Fibroblast of skin of back (primary cell): ENCODE measurements at places on chromosomes 5 and 9.

- DNase-seq: no peak
Observed at GRCh38 chr9:35834260-35835215, 5.5 kb downstream of the TMEM8B start.

DNA sequence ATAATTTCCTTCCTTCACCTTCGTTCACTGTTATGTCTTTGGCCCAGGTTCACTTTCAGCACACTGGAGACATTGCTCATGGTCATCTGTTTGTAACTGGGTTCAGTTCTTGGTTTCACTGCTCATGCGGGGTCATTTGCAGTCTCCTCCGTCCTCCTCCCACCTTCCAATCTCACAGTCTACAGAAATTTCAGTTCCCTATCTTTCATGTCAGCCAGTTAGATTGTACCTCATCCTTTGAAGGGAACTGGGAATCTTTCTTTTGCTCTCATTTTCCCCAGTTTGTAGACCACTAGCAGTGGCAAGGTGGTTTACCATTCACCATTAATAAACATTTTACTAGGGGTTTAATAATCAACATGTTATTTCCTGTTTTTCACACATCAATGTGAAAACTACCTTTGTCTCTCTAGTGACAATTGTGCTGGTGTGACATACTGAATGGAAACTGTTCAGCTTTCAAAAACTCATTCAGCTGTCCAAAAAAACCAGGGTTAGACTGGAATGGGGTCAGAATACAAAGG lies 100.9 kb upstream of the IL6ST start:
- no peak for DNase-seq

- no peak for DNase-seq
Observed at GRCh38 chr5:53927668-53928247, 367.3 kb downstream of the NDUFS4 start.

DNA sequence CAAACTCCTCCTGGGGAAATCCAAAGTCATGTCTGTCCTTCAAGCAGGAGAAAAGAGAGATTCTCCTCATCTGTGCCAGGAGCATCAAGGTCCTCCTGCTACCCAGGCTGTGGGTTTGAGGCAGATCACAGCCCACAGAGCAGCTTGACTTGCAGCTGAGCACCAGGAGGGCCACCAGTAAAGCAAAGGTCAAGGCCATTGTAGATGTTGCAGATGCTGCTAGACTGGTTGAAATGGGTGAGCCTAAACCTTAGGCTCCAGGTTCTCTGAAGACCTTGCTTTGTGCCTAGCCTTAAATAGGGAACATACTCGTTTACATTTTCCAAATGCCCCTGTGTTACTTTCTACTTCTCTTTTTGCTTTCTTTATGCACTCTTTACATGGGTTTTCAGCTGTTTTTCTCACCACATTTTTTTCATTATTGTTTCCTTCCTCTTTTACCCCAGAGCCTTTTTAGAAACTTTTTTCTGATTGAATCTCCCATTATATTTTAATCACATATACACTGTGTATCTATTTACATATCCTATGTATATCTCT lies at the start of gene IFNA2:
TSS of gene IFNA2 (minus strand) at position 268 of the 540 bp plus-strand sequence. CDS start at position 199, 69 bp downstream.
- no peak for DNase-seq

DNA sequence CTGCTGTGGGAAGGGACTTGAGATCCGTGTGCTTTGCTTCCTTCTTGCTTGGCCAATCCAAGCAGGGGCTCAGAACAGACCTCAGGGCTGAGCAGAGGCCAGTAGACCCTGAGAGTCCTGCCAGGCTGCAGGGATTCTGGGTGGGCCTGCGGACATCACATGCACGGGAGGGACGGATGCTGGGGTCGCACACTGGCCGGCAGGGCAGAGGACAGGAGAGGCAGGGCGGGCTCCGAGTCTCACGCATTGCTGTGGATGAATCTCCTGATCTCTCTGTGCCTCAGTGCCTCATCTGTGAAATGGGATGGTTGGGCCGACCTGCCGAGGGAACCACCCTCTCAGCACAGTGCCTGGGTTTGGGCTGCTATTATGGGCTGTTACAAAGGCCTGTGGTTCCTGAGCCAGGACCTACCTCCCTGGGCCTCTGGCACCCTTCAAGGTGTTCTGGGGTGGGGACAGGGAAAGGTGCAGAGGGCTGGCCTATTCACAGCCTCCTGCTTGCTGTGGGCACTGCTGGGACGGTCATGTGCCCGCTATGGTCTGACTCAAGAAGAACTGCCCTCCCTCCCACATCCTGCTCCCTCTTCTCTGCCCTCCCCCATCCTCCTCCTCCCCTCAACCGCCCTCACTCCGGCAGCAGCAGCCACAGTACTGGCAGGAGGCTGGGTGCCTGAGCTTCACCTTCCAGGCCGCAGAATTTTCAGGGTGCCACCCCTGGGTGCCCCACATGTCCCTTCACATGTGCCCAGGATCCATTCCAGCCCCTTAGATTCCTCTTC lies 43.3 kb downstream of the NCS1 start:
- peak; percentile 60 for DNase-seq

GRCh38 chr5:67198917-67199316 lies 2.3 kb upstream of the CD180 start:
- no peak for DNase-seq

- peak; percentile 99 for DNase-seq
Observed at GRCh38 chr9:116951588-116952435, 264.7 kb downstream of the TRIM32 start.

- peak; percentile 73 for DNase-seq
Observed at GRCh38 chr5:181188700-181189362, 16.2 kb downstream of the TRIM7 start.

GRCh38 chr9:95721061-95721531 lies 154.4 kb upstream of the ERCC6L2 start:
- DNase-seq: peak; percentile 9

DNA sequence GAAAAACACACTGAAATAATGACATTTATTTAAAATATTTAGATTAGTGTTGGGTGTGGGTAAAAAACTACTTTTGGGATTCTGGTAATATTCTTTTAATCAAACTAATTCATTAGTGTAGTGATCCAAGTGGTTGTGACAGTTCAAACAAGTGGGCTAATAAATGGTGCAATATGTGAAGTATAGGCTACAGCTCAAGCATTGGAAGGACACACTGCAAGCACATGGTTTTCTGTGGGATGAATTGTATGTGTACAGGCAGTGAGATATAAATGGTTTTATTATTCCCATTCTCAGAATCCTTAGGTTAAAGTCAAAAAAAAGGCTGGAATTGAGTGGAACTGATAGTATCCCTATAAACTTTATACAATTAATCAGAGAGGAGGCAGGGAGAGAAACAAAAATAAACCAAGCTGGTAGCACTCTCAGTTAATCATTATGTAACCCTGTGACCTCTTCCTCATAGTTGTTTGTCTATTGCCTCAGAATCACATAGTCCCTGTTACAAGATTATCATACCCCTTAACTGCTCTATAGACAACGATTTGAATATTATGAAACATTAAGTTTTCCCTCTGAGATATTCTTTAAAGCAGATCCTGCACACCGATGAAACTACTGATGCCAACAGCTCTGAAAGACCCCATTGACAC lies 1755.4 kb upstream of the ACO1 start:
- no peak for DNase-seq

DNA sequence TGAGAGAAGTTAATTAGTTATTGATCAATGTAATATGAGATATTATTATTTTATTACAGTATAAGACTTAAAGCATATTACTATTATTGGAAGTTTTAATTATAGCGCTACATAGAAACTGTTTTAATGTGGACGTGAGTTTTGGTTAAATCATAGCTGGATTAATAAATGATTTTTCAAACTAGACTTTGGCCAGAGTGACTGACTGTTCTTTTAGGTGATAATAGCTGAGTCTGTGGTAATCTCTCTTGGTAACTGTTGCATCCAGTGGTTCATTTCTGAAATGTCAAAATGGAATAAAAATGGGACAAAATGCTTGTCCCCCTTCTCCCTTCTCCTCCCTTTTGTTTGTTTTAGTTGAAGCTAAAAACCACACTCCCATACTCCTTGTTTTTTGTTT lies 28.1 kb downstream of the ANKHD1 start:
- DNase-seq: no peak

DNA sequence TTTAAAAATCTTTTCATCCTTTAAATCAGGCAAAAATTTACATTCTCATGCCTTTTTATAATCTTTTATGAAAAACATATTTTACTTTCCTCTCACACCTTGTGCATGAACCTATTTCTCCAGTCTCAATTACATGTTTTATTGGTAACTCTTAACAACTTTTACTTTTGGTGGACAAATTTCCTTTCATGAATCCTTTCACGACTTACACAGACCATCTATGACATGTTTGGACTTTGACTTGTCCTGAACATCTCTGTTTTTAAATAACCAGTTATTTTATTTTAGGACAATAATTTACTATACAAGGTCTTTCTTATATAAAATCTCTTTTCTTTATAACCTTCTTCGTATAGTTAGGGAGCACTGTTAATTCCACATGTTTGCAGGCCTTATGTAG lies 26.5 kb upstream of the MTMR12 start:
- DNase-seq: peak; percentile 28

- DNase-seq: peak; percentile 78
Observed at GRCh38 chr5:142671801-142672200, 14.1 kb downstream of the FGF1 start.

DNA sequence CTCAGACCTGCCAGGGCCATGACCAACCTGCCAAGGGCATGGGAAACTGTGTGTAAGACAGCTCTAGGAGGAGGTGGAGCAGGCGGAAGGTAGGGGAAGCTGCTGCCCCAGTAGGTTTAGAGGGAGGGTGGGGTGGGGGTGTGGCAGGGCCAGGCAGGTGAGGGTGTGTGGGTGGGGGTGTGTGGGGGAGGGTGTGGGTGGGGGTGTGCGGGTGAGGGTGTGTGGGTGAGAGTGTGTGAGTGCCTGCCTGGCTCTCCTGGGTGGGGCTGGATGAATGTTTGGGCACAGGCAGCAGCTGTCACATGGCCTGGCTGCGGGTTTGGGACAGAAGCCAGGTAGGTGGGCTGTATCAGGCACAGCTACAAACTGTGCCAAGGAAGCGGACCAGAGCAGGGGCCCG lies 8.8 kb upstream of the N4BP3 start:
- DNase-seq: no peak

GRCh38 chr9:20610591-20610990 lies 11.7 kb downstream of the MLLT3 start:
- DNase-seq: no peak

DNA sequence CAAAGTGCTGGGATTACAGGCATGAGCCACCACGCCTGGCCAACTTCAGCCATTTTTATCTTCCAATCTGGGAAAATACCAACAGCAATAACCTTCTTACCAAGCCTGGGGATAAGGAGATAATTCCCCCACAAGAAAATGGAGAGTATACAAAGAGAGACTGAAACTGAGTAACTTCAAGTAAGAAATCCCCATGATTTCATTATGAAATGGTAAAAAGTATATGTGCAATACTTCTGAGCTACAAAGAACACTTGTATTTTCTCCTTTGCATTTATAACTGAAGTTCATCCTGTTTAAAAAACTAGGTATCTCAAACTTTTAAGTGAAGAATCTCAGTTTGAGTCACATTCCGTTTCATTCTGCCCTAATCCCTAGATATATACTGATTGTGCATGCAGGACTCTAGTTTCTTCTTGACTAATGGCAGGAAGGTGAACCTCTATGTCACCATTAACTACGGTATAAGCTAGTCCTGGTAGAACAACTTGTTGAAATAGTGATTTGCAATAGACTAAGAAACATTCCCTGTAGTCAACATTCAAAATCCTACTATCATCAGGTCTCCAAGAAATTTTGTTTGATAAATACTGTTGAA lies 2071.4 kb downstream of the MAT2B start:
- DNase-seq: no peak

GRCh38 chr5:133936651-133937015 lies 31.8 kb downstream of the C5orf15 start:
- DNase-seq: no peak

DNA sequence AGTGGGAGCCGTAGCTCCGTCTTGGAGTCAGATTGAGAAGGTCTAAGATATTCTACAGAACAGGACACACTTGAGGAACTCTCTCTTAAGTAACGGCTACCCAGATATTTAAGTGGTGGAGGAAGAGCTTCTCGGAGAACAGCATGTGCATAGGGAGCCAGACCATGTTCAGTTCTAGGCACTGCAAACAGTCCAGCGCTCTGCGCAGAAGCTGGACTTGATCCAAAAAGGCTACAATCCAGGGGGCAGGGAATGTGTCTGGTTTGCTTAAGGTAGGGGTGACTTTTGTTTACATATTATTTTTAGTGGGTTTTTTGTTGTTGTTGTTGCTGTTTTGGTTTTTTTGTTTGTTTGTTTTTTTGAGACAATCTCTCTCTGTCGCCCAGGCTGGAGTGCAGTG lies 16.8 kb upstream of the CCL28 start:
- DNase-seq: no peak

DNA sequence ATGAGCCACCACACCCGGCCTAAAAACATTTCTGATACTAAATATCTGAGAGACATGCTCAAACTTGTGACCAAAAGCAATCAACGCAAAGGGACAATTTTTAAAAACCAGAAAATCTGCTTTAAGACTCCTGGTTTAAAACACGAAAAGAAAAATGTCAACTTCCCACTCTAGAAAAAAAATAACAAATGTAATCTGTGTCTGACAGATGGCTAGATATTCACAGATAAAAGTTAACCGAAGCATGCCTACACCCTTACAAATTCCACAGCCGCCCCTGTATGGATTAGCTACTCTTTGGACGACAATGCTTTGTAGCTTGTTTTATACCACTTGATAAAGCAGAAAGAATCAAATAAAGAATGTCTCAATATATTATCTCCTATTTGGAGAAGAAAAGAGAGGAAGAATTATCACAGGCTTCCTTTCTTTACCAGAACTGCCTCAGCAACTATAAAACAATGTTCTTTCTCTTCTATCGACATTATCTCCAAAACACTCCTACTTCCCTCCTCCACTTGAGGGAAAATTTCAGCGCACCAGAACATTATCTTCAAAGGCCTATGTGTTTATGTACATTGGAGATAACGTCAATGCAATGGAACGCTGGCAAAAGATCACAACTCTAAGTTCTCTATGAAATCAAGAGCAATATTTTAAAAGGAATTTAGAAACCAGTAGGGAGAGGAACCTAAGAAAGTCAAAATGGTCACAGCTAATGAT lies 26.2 kb downstream of the CEMIP2 start:
- DNase-seq: no peak

GRCh38 chr5:126483156-126483555 lies 59.9 kb downstream of the GRAMD2B start:
- DNase-seq: no peak

DNA sequence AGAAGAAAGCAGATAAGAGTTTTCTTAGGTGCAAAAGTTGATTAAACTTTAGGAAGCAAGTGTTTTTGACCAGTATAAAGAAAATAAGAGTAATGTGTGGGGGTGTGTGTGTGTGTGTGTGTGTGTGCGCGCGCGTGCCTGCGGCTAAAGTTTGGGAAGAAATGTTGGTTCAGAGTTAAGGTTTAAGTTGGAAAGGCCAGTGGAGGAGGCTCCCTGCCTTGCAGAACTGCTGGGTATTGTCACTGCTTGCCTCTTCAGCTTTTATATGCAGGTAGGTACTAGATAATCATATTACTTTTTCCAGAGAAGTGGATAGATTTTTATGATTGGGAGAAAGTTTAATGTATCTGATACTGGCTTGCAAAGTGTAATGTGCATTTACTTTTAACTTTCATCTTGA lies 2.0 kb downstream of the PIK3R1 start:
- DNase-seq: no peak

DNA sequence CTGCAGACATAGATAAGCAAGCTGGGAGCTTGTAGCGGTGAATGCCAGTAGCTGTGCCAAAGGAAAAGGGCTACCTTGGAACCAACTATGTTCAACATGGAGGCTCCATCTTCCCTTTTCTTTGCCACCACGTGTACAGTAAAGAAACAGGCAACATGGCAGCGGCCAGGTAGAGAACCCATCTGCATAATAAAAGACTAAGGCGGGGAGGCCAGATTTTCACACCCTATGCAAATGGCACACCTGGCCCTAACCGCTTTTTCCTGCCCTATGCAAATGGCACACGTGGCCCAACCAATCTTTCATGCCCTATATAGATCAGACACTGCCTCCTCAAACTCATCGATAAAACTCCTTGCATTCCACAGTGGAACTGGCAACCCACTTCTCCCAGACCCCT lies 477.5 kb upstream of the EDIL3 start:
- DNase-seq: no peak
